CD14-positive monocyte (primary cell): ENCODE measurements at places on chromosomes 5 and 9.

- DNase-seq: no peak
These were observed 292.3 kb upstream of the WWC1 start for GRCh38 chr5:167999182-167999581.

DNA sequence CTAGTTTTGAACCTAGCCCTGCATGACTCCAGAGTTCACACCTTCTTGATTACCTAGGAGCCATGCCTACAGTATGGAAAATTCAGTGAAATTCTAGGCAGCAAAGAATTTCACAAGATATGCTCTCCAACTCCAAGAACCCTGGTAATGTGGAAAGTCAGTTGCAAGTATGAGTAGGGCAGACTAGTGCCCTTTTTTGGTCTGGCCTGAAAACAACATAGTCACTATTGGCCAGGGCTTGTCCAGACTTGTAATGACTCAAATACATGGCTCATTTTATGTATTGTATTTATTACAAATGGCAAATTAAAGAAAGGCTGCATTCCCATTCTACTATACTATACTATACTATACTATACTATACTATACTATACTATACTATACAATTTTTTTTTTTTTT is 160.4 kb downstream of the ESM1 start:
- no peak for DNase-seq

GRCh38 chr5:151183456-151184245 is 26.1 kb upstream of the ANXA6 start:
- DNase-seq: no peak

- DNase-seq: peak; percentile 19
These were observed 584 bp downstream of the USP20 start for GRCh38 chr9:129835860-129836223.

- DNase-seq: no peak
These were observed 26.9 kb downstream of the CSNK1G3 start for GRCh38 chr5:123538670-123539459.

- DNase-seq: no peak
These were observed 371.6 kb upstream of the CCNH start for GRCh38 chr5:87784311-87784710.

GRCh38 chr9:137836831-137837241 is 40.7 kb upstream of the CACNA1B start:
- no peak for DNase-seq

DNA sequence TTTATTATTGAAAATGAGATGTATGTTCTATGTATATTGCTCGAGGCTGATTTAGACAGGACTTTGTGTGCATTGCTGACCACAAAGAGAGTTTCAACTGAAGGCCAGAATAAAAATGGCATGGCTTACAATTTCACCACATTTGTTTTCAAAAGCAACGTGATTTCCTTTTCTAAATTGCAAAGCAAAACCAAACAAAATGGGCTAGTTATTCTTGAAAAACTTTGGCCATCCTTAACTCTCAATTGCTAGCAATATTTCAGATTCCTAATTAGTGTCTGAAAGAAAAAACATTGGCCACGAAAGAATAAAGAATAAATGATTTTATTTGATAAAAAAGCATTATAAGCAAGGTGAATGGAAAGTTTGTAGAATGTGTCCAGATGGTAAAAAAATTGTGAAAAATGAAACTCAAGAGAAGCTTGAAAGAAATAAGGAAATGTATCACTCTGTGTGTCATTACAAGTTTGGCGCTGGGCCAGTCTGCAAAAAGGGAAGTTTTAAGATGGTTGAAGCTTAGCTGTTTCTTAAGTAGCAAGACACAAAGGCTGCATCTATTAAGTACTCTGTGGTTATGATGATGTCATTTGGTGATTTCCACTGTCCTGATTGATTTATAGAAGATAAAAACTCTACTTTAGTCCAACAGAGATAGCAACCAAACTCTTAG is 89.2 kb upstream of the PRLR start:
- DNase-seq: peak; percentile 99

DNA sequence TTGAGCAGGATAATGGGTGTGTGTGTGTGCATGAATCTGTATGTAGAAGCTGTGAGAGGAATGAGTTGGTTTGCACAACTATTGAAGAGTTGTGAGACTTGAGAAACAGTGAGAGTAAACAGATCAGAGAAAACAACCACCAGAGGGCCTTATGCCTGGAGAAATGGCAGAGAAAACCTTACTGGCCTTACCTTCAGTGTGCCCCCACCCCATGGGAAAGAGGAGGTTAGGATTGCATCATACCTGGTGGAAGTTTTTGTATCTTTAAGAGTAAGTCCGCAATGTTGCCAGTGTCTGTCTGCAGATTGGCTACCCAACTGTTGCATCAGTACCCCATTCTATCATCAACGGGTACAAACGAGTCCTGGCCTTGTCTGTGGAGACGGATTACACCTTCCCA is 1909.4 kb upstream of the WWC1 start:
- no peak for DNase-seq

DNA sequence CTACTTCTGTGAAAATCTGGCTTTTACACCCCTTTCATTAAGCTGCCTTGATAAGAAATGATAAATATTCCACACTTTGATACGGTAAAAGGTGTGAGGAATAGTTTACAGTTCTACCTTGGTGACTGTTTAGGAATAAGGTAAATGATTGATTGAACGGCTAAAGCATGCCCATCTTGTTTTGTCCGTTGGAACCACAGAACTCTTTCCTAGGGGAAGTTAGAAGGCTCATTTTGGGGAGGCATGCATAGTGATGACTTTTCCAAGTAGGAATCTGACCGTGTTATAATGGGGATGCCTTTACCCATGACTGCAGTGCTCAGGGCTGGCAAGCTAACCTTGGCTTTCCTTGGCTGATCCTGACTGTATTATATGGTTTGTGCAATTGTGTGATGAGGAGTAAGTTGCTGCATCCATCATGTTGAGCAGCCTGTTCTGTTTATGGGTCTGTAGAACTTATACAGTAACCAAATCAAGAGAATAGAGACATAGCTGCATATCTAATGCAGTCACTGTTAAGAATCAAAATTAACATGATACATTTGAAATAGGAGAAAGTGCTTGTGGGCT is 24.5 kb downstream of the PCSK5 start:
- no peak for DNase-seq

DNA sequence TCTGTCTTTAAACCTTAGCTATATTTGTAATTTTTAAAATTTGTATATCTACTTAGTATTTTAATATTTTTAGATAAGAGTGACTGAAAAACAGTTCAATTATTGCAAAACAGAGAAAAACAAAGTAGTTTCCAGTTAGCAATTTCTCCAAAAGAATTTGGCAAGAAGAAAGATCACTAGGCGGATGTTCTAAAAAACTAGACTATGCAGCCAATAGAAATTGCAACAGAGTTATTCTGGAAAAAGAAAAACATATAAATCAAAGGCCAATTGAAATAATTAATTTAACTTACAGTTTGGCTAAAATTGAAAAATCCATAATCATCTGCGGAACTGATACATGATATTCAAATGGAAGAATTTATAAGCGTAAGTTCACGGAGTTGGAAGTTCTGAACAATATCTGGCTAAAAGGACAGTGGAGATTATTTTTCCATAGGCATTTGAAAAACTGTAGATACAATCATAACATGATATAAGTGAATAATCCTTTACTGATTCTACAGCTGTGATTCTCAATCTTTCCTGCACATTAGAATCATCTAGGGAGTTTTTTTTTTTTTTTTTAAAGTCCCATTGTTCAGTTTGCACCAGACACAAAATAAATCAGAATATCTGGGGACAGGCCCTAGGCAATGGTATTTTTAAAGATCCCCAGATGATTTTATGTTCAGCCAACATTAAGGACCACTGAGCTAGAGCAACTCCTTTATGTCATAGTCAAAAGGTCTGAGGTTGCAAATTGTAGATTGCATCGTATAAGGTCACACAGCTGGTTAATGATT is 605.1 kb upstream of the DAB2 start:
- no peak for DNase-seq

DNA sequence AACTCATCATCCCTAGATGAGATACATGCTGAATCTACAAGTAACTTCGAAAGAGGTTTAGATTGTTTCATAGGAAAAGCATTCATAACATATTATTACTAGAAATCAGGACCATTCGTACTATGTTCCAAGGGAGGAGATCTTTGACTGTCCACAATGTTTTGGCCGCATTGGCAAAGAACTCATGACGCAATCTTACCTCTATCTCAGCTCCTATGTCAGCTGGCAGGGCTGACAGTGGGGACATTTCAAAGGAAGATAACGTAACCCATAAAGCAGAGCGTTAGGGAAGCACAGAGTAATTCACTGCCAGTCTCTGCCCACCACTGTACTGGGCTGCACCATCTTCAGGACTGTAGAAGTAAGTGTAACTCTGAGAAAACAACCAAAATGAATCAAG is 69.7 kb downstream of the EFNA5 start:
- DNase-seq: no peak

- DNase-seq: no peak
These were observed 13.5 kb downstream of the EEIG1 start for GRCh38 chr9:127967151-127967809.

GRCh38 chr9:135563858-135564257 is 2.3 kb downstream of the PAEP start:
- DNase-seq: no peak

DNA sequence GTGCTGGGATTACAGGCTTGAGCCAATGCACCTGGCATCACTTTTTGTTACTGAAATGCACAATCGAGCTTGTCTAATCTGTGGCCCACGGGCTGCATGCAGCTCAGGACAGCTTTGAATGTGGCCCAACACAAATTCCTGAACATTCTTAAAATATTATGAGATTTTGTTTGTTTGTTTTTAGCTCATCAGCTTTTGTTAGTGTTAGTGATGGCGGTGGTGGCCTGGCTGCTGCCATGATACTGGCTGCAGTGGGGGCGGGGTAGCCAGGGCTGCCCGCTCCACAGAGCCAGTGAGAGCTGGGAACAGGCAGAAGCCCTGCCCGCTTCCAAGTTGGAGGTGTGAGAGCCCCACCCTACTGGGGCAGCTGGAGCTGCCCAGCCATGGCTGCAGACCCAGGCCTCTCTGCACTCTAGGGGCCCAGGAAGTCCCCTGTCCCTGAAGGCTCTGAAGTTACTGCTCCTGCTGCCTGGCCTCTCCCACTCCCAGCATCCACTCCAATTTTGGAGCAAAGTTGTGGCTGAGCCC is 76.6 kb upstream of the SHB start:
- DNase-seq: no peak
